ENCODE measurements at places on chromosomes 11 and 22.
A peak's percentile ranks its signal among the peaks of the same experiment; 100 is the strongest.

GRCh38 chr11:119904531-119905035 is 175.6 kb upstream of the NECTIN1 start:
- DNase-seq, result no peak

DNA sequence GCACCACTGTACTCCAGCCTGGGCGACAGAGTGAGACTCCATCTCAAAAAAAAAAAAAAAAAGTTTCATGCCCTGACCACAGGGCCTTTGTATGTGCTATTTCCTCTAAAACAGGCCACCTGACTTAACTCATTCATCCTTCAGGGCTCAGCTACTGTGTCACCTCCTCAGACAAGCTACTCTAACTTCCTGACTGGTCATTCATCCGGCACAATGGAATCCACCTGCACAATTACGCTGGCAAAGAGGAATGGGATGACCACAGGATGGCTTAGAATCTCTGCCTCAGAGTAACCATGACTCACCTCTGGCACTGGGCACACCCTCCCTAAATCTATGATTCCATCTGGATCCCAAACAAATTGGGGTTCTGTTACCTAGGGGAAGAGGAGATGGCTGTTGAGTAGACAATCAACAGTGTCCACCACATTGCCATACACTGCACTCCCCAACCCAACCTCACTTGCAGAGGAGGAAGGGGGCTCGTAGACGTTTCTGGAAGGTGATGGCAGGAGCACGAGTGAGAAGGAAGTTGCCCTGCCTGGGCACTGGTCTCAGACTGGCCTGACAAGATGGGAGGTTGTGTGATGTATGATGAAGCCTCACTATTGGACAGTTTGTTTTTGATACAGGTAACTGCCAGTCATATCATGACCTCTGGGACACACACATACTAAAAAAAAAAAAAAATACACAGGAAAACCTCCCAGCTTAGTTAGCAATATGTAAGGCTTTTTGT is 22.8 kb upstream of the HMOX1 start:
- peak; percentile 51 for DNase-seq

DNA sequence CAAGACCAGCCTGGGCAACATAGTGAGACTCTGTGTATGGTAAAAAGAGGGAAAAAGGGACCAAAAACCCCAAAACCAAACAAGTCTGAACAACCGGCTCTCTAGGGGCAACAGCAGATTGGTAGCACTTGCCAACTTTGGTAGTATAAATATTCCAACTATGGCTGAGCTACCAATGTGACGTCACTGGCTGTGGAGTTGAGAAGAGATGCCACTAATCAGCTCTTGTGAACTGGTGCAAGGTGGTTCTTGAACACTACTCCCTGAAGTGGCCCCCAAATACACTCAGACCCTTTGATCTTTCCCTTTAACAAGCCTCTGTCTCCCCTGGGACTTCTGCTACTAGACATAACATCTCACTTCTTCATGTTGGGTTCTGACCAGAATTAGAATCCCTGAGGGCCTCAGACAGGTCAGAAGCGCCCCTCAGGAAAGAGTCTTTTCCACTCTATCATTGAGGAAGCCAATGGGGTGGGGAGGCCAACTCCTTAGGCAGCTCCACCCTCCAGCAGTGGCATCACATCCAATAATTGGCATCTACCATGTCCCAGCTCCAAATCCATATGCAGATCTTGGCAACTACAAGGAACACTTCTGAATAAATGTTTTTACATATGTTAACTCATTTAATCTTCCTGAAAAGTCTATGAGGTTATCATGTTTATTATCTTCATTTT is 49.2 kb downstream of the RPL27A start:
- no peak for DNase-seq

DNA sequence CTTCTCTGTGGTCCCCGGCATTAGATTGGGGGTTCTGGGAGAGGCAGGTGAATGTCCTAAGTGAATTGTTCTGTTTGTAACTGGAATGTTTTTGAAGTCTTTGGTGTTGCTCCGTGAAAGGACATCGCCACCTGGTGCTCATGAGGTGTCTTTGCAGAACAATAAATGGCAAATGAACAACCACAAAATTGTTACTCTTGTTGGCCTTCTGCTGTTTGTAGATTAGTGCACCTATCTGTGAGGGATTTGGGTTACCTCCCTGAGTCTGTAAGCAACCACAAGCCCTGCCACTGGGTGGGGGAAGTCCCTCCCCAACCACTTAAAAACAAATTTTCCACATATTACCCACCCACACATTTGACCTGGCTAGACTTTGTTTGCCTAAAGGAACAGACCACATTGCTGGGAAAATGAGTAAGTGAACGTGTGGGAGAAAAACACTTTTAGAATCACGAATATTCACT is 4.7 kb downstream of the MPEG1 start:
- peak; percentile 57 for DNase-seq

DNA sequence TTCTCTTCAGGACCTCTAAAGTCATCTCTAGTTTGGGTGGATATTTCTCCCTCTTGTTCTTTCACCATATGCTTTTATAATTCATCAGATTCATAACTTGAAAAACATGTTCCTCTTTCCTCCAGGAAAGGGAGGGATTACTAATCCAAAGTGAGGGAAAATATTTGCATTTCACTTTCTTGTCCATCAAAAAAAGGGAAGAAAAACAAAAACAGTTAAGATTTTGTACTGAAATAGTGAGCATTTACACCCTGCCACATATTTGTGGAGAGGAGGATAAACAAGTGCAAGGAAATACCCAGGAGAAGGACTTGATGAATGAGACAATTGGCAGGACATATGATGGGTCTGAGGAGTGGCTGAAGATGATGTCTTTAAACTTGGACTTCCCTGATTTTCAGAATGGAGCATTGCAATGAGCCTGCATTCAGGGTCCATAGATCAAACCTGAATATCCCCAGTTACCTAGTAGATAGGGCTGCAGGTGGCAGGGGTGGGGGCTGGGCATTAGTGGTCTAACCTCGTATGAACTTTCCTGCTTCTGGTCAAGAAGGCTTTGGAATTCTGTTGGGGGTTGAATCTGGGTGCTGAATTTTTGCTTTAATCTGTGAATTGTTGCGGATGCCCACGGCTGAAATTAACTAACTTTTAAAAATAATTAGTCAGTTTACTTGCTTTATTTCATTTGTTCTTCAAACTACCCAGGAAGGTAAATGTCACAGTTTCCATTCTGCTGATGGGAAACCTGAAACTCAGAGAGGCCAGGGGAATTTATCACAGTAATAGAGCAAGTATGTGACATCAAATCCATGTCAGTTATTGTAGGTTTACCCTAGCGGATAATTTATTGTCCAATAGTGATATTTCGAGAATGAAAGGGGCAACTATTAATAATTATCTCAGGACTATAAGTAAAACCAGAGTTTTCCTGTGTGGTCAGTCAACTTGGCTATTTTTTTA is 36.9 kb upstream of the TMEM123 start:
- no peak for DNase-seq

- DNase-seq, result peak; percentile 84
Measured at GRCh38 chr11:7657306-7658025, 15.8 kb downstream of the CYB5R2 start.

DNA sequence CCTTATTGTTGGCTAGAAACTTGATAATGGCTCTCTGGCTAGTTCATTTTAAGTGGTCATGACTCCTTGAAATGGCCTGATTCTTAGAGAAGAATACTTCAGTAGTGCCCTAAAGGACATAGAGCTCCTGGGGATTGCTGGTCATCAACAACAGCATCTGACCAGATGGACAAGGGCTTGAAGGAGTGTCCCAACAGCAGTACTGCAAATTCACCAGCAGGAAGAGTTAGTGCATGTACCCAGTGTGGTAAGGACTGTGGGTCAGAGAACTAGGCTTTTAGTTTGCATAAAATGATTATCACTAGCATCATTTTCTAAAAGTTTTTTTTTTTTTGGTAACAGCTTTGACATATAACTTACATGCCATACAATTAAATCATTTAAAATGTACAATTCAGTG is 39.5 kb upstream of the CUL5 start:
- no peak for DNase-seq
